ENCODE measurements at places on chromosomes 5 and 9. TPM values are rescaled to one million over a fixed set of nuclear protein-coding genes. Genes with fewer than 3 reads are reported as not detected.

The CTSV gene
- total RNA-seq: 129 TPM

The SLC22A4 gene
- total RNA-seq: 0.66 TPM

The RCL1 gene
- 19.6 TPM for total RNA-seq

GRCh38 chr9:14373706-14374105 lies 59.8 kb upstream of the NFIB start:
- no peaks in the 10 kb centered on the region for H3K4me1 ChIP-seq
- no peak overlapping the region for H3K4me3 ChIP-seq
- H3K27me3 ChIP-seq: no peaks in the 10 kb centered on the region
- H3K36me3 ChIP-seq: no peaks in the 10 kb centered on the region
- DNase-seq: no peak

- no peak overlapping the region for H3K4me3 ChIP-seq
- no peak overlapping the region for H3K27ac ChIP-seq
- DNase-seq: no peak
- peaks cover 19% of the 10 kb centered on the region for H3K4me1 ChIP-seq
- no peaks in the 10 kb centered on the region for H3K27me3 ChIP-seq
- no peaks in the 10 kb centered on the region for H3K36me3 ChIP-seq
Observed at GRCh38 chr5:5419291-5420210, 2.9 kb upstream of the ICE1 start.

- no peaks in the 10 kb centered on the region for H3K36me3 ChIP-seq
- no peak overlapping the region for H3K4me3 ChIP-seq
- H3K27me3 ChIP-seq: no peaks in the 10 kb centered on the region
- no peaks in the 10 kb centered on the region for H3K4me1 ChIP-seq
- DNase-seq: no peak
- no peak overlapping the region for H3K27ac ChIP-seq
Observed at GRCh38 chr5:65734921-65735320, 12.9 kb downstream of the NLN start.
